Iris pigment epithelial cell (primary cell): ENCODE measurements at places on chromosomes 6 and 20.

DNA sequence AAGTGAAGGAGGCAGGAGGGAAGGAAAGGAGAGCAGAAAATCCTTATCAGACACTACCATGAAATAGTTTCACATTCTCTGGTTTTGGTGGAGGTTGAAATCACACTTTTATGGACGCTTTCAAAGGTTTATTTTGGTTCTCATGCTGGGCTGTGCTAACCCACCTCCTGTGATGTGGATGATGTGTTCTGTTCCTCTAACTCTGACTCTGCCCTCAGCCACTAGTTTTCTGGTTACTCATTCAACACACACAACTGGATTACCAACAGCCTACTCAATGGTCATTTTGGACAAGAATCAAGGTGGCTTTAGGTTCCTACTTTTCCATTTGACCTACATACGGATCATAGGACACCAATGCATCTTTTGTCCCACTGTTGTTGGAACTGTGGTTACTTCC, 522.1 kb upstream of the BTBD3 start:
- peak; percentile 50 for DNase-seq

DNA sequence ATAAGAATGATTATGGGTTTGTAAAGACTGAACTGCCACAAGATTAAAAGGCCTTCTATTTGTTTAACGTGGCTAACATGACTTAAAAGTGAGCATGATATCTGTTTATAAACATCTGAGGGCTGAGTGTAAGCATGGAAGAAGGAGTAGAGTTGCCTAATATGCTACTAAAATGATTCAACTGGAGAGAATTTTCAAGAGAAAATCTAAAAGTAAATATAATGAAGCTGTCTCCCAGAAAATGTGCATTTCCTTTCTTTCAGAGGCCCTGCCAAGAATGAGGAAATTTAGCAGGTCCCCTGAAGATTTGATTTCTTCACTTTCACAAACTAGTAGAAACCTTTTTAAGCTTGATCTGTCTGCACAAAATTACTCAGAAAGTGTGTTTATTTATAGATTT, 4.2 kb upstream of the EYA4 start:
- DNase-seq = peak; percentile 82

DNA sequence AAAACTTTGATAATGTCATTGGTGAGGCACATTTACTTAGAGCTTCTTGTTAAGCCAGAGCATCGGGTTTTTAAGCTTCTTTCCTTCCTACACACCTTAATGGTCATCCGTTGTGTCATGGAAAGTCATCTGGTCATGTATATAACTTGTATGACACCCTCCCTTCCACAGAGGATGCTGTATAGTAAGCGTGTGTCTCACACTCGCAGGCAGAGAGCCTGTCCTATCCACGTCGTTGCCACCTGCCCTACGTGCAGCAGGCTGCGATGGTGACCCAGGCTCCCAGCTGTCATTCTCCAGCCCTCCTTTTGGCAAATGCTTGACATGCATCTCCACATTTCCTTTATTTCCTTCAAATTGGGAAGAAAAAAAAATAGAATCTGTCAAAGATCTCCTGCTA, 85.6 kb downstream of the MYB start:
- DNase-seq = no peak

GRCh38 chr20:59391975-59392374, 91.6 kb downstream of the EDN3 start:
- no peak for DNase-seq

- peak; percentile 67 for DNase-seq
Measured at GRCh38 chr6:149834513-149835481, 29.4 kb downstream of the LRP11 start.

- DNase-seq = no peak
Measured at GRCh38 chr6:135622081-135622480, 124.5 kb upstream of the AHI1 start.

DNA sequence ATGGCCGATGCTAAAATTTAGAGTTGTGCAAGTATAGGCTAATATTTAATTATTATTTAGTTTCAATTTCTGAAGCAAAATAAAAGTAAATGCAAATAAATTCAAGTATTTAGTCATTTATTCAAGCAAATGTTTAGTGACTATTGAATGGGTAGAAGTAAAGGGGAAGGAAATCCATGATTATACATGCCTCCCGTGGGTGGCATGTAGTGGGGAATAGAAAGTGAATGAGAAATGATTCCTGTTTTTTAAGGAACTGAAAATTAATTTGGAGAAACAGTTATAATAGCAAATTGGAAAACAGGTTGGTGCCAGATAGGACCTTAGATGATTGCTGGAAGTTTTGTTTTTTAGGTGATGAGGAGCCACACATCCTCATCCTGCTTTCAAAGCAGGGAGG, 35.4 kb downstream of the FAM229B start:
- DNase-seq = no peak

- no peak for DNase-seq
Measured at GRCh38 chr20:50129662-50130355, 16.9 kb upstream of the UBE2V1 start.

GRCh38 chr20:62961799-62962198, 9.3 kb downstream of the SLC17A9 start:
- no peak for DNase-seq

- no peak for DNase-seq
Measured at GRCh38 chr20:61909821-61910220, 155.9 kb downstream of the TAF4 start.

DNA sequence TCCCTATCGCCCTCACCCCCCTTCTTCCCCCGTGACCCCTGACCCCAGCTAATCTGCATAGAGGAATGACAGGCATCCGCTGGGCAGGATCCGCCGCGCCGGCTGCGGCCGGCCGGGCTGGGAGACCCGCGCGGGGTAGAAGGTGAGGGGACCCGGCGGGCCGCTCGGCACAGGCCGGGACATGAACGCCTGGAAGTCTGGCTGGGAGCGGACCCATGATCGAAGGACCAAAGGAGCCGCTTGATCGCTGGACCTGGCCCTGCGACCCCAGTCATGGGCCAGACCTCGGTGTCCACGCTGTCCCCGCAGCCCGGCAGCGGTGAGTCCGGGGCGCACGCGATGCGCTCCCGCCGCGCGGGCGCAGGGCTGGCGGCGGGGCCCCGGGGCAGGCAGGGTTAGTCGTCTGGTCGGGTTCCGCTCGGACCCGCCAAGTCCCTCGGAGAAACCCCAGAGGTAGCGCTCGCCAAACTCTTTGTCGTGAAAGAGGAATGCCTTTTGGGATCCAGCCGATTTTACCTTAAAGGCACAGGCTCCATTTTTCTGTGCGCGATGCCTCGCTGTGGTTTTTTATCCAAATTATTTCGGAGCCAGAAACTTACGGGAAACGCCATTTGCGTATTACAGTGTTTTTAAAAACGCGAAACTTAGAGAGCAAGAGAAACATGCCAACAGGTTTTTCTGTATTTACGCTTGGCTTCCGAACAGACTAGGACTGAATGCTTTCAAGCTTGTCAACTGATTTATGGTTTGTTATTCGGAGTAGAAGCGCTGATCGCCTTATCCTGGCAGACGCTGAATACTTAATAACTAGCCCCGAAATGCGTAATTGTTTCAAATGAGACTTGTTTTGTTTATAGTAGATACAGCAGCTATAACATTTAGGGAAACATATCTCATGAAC, at the start of gene PHACTR2:
TSS of gene PHACTR2 (plus strand) at position 75 of the 901 bp plus-strand sequence. CDS start at position 274, 199 bp downstream.
- peak; percentile 78 for DNase-seq

DNA sequence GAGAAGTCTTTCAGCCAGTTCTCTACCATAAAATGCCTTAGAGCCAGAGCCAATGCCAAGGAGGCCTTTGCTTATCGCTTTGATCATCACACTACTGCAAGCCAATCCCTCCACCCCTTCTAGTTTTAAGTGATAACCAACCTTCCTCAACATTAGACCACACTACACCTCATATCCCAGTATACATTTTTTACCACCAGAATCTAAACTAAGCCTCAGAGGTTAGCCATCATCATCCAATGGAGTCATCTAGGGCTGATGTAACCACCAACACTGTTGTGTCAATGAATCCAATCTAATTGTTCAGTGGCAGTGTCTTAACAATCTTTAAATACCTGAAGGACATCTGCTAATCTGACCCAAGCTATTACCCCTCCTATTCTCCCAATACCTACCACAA, 6.4 kb downstream of the ZUP1 start:
- no peak for DNase-seq

DNA sequence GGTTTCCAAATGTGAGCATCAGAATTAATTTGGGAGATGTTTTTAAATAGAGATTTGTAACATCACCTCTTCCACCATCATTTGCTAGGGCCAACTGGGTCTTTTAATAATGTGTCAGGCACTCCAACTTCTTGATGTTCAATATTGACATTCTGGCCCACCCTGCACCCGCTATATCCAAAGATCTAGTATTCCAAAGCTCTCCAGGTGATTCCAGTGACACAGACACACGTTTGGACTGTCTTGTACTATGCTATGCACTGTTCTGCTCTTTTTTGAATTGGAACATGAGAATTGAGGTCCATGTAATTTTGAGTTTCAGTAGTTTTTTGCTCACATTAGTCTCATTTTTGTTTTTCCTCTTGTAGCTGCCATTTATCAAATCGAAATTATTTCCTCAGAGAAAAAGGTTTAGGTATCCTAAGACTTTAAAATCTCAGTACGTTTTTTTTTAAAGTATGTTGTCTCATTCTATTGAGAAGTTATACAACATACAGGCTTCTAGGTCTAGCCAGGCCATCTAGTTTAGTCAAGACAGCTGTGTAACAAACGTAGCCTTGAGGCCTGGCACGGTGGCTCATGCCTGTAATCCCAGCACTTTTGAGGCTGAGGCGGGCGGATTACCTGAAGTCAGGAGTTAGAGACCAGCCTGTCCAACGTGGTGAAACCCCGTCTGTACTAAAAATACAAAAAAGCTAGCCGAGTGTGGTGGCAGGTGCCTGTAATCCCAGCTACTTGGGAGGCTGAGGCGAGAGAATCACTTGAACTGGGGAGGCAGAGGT, 3.1 kb downstream of the BICRAL start:
- DNase-seq = no peak
